Tibial artery (tissue), 4 donors: ENCODE measurements at places on chromosomes 11 and 22.
A peak's percentile ranks its signal among the peaks of the same experiment; 100 is the strongest.

- no peak for DNase-seq
These were observed 1.5 kb downstream of the LARGE1 start for GRCh38 chr22:33918676-33919365.

GRCh38 chr11:17613983-17614382 lies 66.9 kb downstream of the OTOG start:
- no peak for DNase-seq

GRCh38 chr11:72778535-72779494 lies 15.0 kb downstream of the STARD10 start:
- no peak for DNase-seq

DNA sequence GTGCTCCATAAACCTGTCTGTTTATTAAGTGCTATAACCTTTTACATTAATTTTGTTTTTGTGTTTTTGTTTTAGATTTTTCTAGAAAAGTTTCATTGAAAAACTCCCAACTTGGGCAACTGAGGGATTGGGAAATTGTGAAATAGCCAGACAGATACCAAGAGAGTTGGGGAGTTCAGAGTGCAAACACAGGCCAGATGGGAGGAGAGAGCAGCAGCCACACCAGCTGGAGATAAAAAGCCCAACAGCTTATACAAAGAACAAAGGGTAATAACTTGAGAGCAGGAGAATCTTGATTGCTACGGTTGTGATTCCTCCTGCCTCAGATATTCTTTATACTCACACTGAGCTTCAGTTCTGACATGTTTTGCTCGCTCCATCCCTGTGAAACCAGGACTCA lies 1642.2 kb downstream of the LRRC4C start:
- no peak for DNase-seq

- no peak for DNase-seq
These were observed 72.9 kb downstream of the PISD start for GRCh38 chr22:31588970-31589675.

GRCh38 chr11:87368858-87369480 lies 331.2 kb downstream of the TMEM135 start:
- no peak for DNase-seq

DNA sequence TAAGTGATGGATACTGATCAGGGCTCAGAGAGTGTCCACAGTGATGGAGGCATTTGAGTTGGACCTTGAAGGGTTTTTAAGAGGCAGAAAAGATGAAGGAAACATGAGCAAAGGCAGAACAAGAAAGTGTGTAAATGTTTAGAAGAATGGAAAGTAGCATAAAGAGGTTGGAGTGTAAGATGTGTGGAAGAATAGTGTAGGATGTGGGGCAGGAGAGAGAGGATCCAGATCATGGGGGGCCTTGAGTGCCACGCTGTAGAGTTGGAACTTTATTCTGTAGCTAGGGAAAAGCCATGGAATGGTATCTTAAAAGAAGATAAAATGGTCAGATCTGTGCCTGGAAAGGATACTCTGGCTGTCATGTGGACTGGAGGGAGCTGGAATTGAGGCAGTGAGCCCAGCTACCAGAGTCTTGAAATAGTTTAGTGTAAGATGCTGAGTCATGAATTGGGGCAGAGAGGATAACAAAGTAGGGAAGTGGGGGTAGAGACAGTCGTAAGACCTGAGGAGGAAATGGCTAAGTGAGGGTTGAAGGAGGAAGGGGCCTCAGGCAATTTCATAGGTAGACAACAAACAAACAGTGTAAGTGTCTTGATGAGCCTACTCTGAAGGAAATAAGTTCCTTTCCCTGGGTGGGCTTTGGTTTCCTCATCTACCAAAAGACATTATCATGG lies 6.7 kb downstream of the KCNE3 start:
- no peak for DNase-seq

GRCh38 chr22:42078469-42079318 lies 806 bp upstream of the SMDT1 start:
- DNase-seq, result no peak

- DNase-seq, result no peak
These were observed 510.2 kb downstream of the METTL15 start for GRCh38 chr11:28618416-28618815.

DNA sequence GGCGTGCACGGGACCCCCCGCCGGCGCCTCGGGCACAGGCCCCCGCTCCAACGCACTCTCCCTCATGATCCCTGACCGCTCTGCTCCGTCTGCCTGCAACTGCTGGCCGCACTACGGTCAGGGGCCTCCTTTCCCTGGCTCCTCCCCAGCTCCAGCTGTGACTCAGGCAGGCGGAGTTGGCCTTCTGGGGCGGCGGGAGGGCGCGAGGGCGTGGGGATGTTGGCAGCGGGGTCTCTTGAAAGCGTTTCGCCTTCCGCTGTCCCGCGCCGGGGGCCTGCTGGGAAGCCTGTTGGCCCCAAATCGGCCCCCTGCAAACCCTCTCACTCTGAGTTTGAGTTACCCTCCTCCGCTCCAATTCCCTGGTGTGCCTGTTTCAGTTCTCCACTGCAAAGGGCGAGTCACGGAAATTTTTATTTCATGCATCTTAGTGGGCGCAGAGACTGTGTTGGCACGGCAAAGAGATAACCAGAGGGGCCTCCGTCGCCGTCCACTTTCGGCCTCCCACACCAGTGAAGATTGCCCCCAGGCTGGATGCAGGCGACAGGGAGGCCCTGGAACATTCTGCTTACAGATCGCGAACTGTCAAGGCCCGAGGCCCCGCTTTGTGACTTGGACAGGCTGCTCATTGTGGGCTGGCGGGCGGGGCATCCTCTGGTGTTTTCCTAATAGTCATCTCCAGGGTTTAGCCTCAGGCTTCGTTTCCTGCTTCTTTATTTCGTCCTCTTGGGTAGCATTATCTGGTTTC lies at the start of gene CAVIN3:
CAVIN3 (minus strand) TSS at position 91 of the 745 bp plus-strand sequence; CDS start at position 66, 25 bp downstream.
- DNase-seq, result peak; percentile 95

GRCh38 chr11:68324241-68324640 lies 11.8 kb downstream of the LRP5 start:
- DNase-seq, result no peak

DNA sequence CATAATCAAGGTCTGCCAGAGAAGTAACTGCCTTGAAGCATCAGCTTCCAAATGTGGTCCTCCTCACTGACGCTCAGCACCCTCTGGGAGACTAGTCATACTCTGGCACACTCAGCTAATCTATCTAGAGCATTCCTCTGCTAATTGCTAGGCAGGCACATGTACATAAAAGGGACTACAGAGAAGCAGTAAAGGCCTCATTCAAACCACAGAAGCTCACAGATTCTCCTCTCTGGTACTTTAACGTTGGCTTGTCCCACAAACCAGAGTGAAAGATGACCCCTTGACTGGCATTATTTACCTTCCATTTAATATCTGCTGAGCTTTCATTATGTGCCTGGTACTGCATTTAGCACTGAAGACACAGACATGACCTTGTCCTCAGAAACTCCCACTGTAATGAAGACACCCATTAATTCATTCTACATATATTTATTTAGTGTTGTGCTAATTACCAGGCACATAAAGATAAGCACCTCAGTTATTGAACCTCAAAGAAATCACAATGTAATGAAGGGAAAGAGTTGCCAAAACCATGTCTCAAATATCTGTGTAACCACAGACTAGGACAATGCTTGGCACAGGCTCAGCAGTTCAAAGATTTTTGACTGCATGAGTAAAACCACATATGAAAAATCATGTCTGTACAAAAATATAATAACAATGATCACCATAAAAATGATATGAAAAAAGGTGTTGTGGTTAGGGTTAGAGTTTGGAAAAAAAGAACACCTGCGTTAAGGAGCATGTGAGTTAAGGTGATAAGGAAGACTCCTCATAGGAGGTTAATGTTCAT lies 550.4 kb downstream of the DLG2 start:
- DNase-seq, result no peak

DNA sequence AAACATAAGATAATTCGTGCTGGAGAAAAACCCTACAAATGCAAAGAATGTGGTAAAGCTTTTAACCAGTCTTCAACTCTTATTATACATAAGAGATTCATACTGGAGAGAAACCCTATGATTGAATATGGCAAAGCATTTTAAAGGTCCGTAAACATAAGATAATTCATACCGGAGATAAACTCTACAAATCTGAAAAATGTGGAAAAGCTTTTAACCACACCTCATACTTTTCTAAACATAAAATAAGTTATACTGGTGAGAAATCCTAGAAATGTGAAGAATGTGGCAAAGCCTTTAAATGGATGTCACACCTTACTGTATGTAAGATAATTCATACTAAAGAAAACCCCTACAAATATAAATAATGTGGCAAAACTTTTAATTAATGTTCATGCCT lies 20.7 kb downstream of the PLAAT5 start:
- no peak for DNase-seq

- no peak for DNase-seq
These were observed 48.8 kb upstream of the CD44 start for GRCh38 chr11:35090125-35090524.

DNA sequence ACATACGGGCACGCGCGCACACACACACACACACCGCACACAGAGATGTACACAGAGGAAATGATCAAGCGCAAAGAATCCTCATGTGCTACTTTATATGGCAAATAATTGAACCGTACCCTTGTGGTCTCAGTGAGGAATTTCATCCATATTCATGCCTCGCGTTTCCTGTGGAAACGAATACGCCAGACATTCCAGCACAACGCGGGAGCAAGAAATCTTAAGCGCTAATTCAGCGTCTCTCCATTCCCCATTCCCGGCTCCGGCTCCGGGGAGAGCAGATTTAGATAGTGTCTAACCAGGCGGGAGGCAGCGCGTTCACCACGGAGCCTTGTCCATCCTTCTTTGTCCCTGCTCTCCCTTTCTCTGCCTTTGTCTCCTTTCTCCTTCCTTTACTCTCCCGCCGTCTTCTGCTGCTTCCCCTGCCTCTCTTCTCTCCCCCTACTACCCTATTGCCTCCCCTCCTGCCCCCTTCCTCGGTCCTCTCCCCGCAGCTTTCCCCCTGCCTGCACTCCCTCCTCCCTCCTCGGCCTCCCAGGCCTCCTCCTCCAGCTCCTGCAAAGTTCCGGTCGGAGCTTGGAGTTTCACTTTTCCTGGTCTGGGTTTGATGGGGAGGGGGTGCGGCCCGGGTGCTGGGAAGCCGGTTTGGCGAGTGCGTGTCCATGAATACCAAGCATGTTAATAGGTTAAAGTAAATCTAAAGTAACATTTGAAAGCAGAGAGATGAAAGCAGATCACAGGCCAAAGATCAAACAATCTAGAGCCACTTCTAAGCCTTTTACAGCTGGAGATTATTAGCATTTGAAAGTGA lies 579.3 kb downstream of the BUD13 start:
- DNase-seq, result no peak

DNA sequence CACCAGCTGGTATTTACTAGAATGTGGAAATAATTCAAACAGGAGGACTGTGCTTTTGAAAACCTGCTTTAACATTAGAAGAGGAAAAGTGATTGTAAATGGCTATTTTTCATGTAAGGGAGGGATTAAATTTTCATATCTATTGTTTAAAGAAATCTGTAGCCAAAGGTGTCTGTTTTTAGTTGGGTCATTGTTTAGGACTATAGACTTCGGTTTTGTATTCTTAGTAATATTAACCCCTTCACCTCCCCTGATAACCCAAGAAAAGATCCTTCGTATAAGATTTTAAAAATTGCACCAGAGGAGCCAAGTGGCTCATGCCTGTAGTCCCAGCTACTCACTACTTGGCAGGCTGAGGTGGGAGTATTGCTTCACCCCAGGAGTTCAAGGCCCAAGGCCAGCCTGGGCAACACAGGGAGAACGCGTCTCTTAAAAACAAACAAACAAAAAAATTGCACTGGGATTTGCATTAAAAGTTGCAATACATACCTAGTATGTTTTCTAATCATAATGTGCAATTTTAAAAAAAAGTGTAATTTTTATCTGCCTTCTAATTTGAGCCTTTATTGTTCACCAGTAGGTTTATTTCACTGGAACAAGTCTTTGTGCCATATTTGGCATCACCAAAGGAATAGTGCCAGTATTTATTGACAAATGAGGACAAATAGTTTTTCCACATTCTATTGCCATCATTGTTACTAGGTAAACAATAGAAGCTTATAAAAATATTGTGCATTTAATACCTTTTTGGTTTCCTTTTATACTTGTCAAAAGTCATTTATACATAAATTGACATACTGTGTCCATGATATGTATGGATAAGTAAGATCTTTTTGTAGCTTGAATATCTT lies 34.3 kb downstream of the MTMR3 start:
- peak; percentile 64 for DNase-seq
